T-cell (primary cell): ENCODE measurements at places on chromosomes 12 and 14.

- no peak for DNase-seq
These were observed 105.1 kb downstream of the C12orf50 start for GRCh38 chr12:87924149-87924548.

DNA sequence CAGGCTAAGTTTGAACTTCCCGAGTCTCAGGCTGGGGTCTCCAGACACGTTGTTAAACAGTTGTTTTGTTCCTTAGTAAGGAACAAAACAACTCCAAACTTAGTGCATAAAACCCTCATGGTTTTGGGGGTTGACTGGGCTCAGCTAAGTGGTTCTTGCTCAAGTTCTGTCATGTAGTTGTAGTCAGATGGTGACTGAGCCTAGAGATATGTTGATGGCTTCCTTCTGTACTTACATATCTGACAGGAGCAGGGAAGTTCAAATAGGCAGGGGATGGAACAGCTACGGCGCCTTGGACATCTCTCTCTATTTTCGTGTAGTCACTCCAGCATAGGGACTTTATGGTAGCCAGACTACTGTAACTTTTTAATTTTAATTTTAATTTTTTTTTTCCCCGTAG is 45.7 kb downstream of the SPATS2 start:
- no peak for DNase-seq

DNA sequence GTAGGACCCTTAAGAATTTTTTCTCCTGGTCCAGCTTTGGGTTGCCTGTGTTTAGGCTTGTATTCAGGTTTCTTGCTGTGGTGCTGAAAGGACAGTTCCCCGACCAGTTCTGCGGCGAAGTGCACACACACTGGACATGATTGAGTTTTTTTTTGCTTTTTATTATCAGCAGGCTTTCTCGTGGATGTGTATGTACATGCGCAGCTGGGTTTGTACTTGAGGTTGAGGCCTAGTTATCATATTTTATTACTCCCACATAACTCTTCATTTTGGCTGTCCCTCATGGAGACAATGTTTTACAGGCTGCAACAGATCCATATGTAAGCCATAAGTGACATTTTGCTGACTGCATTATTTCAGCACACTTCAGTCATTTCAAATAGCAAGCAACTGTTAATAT is 2.5 kb downstream of the SCN8A start:
- DNase-seq: no peak

- DNase-seq: no peak
These were observed 338.5 kb downstream of the RGS6 start for GRCh38 chr14:72270749-72271148.

DNA sequence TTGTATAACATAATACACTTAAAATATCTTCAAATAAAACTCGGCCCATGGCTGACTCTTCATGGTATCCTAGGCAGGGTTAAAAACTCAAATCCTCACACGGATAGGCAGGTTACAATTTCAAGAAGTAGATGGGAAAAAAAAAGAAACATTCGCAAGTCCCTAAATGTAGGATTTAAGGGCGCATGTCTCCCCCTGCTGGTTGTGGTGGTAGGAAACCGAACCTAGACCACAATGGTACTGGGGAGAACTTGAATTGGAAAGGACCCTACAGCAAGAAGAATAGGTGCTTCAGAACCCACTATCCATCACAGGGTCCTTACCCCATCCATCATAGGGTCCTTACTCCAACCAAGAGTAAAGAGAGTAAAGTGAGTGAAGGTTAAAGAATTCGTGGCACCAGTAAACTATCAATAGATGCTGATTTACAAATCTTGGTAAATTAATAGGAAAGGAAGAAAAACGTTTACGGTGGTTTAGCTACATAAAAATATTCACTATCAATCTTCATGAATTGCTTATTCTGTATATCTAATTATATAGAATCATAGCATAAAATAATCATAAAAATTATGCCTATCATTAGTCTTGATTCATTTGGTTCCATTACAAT is 3.3 kb upstream of the CIPC start:
- peak; percentile 65 for DNase-seq
